Urothelium cell line (cell line): ENCODE measurements at places on chromosomes 16 and 17.
A peak's percentile ranks its signal among the peaks of the same experiment; 100 is the strongest.

DNA sequence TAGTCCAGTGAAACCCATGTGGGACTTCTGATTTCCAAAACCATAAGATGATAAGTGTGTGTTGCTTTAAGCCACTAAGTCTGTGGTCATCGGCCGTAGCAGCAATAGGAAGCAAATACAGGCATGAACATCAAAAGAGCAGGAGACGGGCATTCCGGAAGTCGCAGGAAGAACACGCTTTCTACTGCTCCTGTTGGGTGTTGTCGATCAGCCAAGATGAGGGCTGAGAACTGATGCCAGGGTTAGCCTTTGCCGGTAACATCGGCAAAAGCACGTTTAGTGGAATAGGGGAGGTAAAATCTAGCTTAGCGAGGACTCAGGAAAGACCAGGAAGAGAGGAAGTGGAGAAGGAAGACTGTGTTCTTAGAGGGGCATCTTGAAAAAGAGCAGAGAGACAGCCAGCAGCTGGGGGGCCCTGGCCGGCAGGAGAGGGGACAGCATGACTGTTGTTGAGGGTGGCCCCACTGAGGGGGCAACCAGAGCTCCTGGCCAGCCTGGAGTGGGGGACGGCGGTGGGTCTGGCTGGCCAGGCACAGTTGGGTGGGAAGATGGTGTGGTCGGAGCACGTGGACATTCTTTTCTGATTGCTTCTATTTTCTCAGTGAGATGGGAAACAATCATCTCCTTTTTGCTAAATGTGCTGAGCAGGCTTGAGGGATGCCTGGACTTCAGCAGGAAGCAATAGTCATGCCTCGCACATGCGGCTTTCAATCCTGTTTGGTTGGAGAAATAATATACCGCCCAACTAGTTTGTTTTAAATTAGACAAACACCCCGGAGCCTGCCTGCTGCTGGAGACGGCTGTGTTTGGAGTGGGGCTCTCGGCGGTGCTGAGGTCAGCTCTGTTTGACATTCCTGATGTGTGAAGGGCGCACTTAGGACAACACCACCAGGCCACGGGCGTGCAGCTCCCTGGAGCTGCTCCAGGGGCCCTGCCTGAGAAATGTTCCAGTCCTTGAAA, 109.9 kb downstream of the METRNL start:
- no peak for DNase-seq

DNA sequence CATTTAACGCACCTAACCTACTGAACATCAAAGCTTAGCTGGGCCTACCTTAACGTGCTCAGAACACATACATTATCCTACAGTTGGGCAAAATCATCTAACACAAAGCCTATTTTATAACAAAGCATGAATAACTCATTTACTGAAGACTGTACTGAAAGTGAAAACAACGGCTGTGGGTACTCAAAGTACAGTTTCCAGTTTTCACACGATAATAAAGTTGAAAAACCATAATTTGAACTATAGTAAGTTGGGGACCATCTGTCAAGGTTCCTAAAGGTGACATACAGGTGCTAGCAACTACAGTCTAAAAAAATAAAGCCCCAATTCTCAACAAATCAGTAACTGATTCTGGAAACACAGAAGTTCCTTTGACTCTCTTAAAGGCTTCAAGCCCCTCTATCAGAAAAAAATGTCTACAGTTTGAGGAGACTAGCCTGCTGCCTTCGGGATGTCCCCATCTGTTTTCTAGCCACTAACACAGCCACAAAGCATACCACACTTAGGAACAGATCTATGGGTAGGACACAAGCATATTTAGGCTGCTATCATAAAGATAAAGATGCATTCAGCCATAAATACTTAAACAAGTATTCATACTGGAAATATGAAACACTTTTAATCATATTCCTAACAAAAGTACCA, 71.3 kb downstream of the KANSL1 start:
- no peak for DNase-seq

DNA sequence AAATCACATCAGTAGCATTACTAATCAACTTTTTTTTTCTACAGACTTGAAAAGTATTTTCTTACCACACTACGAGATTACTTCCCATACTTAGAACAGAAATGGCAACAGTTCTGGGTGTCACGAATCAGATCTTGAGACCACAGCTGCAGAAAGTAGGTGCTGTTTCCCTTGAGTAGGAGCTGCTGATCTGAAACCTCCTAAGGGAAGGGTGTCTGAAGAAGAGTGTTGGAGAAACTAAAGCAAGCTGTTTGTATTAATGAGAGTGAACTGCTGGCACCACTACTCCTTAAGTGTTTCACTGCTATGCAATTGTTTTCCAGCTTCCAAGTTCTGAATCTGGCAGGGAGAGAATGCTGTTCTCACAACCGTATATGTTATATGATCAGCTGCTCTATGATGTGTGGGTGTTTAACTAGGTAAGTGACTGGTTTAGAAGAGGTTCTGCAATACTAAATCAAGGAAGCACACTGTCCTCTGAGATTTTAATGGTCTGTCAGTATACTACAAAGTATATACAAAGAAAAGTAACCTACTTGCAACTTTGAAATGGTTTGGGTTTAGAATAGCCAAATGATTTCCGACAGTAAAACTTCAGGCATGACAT, 3.3 kb downstream of the ZNF652 start:
- DNase-seq, result no peak

DNA sequence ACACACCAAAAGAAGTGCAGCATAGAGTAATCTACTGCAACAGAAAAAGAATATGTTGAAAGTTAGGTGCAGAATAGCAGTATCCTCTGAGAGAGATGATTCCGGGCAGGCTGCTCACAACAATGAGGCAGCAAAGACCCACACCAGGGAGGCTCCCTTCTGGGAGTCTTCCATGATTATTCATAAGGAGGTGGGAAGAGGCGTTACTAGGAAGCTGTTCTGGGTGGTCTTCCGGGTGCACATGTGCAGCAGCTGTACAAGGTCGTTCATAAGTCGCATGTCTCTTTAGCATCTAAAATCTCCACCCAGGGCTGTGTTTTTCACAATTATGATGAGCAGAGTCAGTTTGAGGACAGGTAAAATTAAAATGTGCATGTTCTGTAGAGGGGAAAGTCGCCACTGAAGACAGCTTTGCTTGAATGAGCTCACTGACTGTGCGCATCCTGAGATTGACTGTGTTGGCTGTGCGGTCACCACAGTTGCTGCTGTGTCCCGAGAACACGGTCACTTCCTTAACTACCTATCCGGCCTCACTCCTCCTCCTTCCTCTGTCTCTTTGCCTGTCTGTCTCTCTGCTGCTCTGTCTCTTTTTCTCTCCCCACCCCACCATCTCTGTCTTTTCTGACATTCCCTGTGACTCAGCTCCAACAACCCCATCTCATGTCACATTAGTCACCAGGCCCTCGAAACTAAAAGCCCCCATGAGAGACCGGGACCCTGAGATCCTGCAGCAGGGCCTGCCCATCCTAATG, 125.5 kb upstream of the HSBP1 start:
- DNase-seq, result no peak

DNA sequence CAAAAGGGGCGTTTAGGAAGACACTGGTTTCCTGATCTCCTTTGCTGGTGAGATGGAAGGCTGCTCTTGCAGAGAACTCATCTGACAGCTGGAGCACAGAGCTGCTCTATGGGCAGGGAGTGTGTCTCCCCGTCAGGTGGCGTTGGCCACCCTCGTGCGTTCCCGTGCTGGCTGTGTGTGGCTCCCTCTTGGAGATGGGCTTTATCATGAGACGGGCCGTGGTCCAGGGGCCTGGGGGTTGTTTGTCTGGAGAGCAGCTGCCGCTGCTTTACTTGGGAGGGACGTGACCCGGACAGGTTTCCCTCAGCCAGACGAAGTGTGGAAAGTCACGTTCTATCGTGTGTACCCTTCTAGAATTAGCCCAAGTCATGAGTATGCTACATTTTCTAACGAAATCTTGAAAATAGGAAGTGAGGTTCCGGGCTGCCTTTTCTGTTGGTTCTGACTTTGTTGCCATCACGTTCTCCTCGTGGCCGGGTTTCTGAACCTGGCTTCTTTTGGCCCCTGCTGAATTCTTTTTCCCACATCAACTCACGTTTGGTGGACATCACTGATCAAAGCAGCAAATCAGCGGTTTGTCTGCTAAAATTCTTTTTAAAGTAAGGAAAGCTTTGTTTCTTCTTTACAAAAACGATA, 105.6 kb upstream of the CHMP6 start:
- no peak for DNase-seq

DNA sequence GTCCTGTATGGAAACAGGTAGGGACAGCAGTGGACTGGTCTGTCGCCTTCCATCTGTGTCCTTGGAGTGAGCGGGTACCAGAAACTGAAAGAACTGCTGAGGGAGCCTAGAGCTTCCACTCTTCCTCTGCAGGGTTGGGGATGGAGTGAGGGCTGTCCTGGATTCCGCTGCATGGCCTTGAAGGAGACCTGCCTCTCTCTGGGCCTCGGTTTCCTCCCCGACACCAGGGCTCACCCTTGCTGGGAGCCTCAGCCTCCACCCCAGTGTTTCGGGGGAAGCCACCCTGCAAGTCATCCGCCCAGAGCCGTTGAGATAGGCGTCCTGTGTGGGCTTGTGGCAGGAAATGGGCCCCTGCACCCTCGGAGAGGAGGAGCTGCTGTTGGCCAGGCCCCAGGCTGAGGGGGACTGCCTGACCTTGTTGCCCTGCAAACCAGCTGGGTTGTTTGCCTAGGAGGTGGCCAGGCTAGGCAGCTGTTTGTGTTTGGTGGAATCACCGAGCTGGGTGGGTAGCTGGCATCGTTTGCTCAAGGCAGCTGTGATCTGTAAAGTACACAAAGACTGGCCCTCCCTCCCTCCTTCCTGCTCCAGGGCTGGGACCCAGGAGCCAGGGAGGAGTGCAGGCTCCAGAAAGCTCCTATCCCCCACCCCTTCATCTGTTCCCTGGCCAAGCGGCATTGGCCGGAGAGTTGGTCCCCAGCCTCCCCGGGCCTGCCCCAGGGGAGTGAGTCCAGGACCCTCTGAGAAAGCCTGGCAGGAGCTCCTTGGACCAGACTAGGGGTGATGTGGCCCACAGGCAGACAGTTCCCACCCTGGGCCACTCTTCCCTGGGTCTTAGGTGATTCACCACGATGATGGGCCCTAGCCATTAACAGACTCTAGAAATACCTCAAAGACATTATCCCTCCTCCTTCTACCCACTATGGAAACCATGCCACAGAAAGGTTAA, 1.3 kb downstream of the RAB37 start:
- DNase-seq, result no peak

GRCh38 chr16:6846452-6846851, 486.2 kb upstream of the RBFOX1 start:
- DNase-seq, result no peak

GRCh38 chr17:36485805-36486203, 677 bp upstream of the ZNHIT3 start:
- no peak for DNase-seq

- DNase-seq, result peak; percentile 58
These were observed 36.1 kb downstream of the NOG start for GRCh38 chr17:56629531-56630075.

- peak; percentile 70 for DNase-seq
These were observed 1.2 kb upstream of the PFN1 start for GRCh38 chr17:4949321-4950074.

DNA sequence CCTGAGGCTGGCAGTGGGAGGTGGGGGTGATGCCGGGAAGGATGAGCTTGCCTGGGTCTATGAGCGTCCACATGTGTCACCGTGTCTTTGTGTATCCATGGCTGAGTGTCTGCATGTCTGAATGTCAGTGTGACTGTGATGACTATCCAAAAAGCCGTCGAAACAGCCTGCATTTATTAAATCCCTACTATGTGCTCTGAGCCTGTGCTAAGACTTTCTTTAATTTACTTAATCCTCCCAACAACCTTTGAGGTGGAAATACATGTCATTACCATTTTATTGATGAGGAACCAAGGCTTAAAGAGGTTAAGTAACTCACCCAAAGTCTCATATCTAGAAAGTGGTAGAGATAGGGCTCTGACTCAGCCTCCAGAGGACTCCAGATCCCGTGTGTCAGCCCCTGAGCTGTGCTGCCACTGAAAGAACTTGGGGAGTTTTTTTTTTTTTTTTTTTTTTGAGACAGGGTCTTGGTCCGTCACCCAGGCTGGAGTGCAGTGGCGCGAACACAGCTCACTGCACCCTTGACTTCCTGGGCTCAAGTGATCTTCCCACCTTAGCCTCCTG, 20.0 kb downstream of the ARHGAP23 start:
- DNase-seq, result no peak

DNA sequence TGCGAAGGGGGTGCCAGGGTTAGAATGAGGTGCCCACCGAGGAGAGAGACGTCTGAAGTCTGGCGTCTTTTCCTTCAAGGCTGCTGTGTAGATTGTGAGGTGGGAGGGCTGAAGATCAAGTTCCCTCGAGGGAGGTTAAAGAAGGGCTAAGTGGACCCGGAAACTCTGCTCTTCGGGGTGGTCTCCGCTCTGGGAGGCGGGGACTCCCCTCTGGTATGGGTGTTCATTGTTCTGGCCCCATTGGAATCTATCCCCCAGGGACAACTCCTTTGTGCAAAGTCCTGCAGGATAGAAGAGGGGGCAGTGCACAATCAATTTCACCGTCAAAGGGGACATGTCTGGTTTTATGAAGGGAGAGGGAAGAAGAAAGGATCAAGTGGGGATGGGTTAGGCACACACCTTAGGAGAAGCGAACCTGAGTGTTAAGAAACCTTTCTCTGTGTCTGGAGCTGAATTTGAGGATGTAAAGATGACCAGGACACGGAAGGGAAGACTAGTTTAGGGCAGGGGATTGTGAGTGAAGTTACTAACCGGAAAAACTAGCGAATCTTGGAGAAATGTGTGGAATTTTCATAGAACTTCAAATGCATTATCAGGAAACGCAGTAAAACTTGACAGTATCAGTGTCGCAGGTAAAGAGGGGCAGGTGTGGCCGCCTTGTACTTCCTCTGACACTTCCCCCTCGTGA, 809 bp upstream of the RAB34 start:
- DNase-seq, result no peak

GRCh38 chr16:50667497-50668367, 13.4 kb downstream of the SNX20 start:
- no peak for DNase-seq

- no peak for DNase-seq
These were observed 18.2 kb upstream of the MAP3K14 start for GRCh38 chr17:45334701-45335677.

DNA sequence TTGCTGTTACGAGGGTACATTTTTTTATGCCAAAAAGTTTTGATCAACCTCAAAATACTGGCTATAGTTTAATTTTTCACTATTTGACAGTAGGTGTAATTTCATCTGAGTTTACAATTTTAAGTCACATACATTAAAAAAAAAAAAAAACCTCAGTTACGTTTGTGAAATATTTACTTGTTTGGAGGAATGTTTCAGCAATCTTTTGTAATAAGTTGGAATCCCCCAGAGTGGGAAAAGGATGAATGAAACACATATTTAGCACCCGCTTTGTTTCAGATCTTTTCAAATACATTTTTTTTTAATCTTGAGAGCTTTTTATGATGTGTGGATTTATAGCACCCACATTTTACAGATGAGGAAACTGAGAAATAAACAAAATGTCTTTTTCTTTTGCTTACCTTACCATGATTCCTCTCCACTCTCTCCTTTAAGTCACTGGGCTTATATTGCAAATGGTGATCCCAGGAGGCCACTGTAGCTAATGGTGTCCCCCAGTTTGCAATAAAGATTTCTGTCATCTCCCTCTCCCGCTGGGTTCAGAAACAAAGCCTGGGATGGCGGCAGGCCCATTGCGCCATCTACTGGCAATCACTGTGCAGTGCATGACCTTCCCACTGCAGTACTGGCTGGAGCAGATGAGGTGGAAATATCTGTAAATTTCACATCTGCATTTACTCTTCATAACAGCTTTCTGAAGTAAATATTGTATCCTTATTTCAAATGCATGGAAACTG, 27.7 kb downstream of the TBC1D3B start:
- peak; percentile 95 for DNase-seq
